ENCODE measurements at places on chromosomes 7 and 10. TPM values are rescaled to one million over a fixed set of nuclear protein-coding genes. Genes with fewer than 3 reads are reported as not detected.

Gene TMEM176B
- total RNA-seq = 1.2 TPM

Gene PTER
- total RNA-seq = 7.8 TPM

Gene SLC16A12
- total RNA-seq = 2.0 TPM

Gene CPVL
- 40.0 TPM for total RNA-seq

Gene STOX1
- 2.5 TPM for total RNA-seq

Gene SMO
- 61.2 TPM for total RNA-seq

Gene PPP1R17
- 2.5 TPM for total RNA-seq

Gene COL13A1
- 4.5 TPM for total RNA-seq

Gene RAB18
- 73.7 TPM for total RNA-seq

Gene CACNB2
- total RNA-seq = 3.2 TPM

Gene HABP2
- total RNA-seq = not detected

Gene CAMK2B
- total RNA-seq = 0.15 TPM

Gene SPAM1
- not detected for total RNA-seq

Gene CALN1
- total RNA-seq = 15.2 TPM

Gene CNOT4
- total RNA-seq = 25.8 TPM

Gene ABCB1
- total RNA-seq = 0.88 TPM

Gene RSBN1L
- total RNA-seq = 22.1 TPM

Gene GPR158
- total RNA-seq = 0.86 TPM

Gene SLC35G1
- 6.9 TPM for total RNA-seq

Gene WEE2
- total RNA-seq = not detected

Gene ITIH5
- 7.6 TPM for total RNA-seq

Gene OR6V1
- not detected for total RNA-seq

Gene VTI1A
- total RNA-seq = 20.0 TPM

Gene LBX1
- total RNA-seq = not detected

Gene SEMA3C
- total RNA-seq = 0.98 TPM

Gene C7orf57
- 0.56 TPM for total RNA-seq

Gene SFRP4
- total RNA-seq = not detected

Gene MYO1G
- 0.19 TPM for total RNA-seq

Gene KCNH2
- total RNA-seq = 7.7 TPM

Gene MAD1L1
- total RNA-seq = 38.8 TPM

Gene UCN3
- total RNA-seq = not detected

Gene SVOPL
- 1.1 TPM for total RNA-seq

Gene ACSM6
- not detected for total RNA-seq

Gene ORAI2
- 20.7 TPM for total RNA-seq

Gene TMEM236
- total RNA-seq = 0.11 TPM

Gene TUBAL3
- total RNA-seq = not detected

Gene SORBS1
- total RNA-seq = 36.3 TPM

Gene CADPS2
- 19.7 TPM for total RNA-seq

Gene EVX1
- not detected for total RNA-seq

Gene MAT1A
- total RNA-seq = 2.9 TPM

Gene ADAM22
- total RNA-seq = 17.9 TPM

Gene ZNF117
- 13.0 TPM for total RNA-seq

Gene PPRC1
- total RNA-seq = 86.2 TPM

Gene GPR15LG
- not detected for total RNA-seq

Gene RUFY2
- total RNA-seq = 11.4 TPM

Gene SLC26A5
- total RNA-seq = 0.40 TPM

Gene CCDC172
- 3.6 TPM for total RNA-seq
